Kasumi-1 (cell line): ENCODE measurements at places on chromosomes 3 and 15.

DNA sequence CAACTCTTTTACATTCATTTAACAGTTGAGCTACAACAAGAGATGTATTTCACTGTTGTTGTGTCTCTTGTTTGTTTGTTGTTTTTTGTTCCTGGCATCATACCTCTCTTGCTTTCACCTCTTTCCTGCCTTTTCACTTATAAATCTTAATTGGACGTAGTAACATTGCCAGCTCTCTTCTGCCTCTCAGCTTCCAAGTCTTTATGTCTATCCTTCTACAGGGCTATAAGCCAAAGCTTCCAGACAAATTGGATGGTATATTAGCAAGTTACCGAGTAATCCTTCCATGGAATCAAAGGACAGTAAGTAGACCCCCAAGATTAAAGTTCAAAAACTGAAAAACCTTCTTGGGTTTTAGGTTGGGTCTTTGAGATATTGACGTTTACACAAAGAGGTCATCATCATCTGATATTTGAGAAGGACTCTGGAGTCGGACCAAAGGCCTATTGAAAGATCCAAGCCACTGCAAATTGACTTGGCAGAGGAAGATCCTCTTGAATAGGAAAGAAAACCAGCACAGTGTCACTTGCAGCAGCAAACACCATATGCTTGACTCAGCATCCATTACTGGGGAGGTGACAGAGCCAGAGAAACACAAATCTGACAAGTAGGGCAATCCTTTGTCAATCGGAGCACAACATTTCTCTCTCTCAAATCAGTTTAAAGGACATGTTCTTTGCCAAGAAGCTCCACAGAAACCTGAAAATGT lies 648.5 kb upstream of the NR2F2 start:
- DNase-seq, result no peak

- peak; percentile 44 for DNase-seq
Observed at GRCh38 chr3:113533534-113533892, 1.2 kb downstream of the SIDT1 start.

- no peak for DNase-seq
Observed at GRCh38 chr3:192943393-192943792, 25.7 kb upstream of the MB21D2 start.

- no peak for DNase-seq
Observed at GRCh38 chr15:66748708-66749035, 46.6 kb downstream of the SMAD6 start.

DNA sequence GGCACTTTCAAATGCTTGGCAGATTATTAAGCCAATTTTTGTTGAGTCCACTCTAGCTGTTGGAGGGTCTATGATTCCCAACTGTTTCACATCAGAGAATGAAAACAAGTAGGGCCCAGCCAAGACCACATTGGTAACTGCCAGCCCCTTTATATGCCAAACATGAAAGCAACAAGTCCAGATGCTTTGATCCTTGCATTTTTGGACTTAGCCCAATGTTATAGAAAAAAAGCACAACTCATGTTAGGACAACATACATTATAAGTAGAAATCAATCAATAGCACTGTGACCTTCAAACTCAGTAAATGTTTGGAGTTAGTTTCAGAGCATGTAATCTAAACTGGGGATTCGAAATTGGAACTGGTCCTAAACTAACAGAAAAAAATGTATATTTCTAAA lies 674.7 kb downstream of the MECOM start:
- DNase-seq, result no peak

DNA sequence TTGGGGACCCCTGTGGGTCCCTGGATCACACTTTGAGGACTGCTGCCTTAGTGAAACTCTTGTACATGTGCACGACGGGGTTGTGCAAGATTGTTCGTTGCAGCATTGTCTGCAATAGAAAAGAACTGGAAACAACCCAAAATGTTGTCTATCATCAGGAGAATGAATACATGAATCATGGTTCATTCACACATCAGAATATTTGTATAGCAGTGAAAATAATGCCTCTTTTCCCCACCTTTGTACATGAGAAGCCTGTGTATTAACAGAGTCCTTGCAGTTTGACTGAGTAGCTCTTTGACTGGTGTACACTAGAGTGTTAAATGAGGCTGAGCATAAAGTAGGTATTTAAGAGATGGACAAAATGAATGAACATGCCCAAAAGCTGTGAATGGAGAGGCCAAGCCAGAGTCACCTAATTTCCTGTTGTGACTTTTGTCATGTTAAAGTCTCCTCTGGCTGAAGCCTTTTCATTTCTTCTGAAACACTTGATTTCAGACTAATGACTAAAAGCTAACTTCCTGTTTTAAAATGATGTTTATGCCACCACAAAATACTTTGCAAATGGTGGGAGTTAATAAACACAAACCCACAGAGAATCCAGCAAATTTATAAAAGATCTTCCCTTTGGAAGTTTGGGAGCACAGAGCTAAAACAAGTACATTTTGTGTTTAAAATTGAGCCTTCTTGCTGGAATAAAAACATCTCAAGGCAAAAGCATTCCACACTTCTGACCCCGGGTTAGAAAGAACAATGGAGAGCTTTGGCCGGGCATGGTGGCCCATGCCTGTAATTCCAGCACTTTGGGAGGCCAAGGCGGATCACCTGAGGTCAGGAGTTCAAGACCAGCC lies 20.6 kb upstream of the USP3 start:
- peak; percentile 20 for DNase-seq

- DNase-seq, result no peak
Observed at GRCh38 chr15:60913900-60914299, 315.2 kb downstream of the RORA start.

GRCh38 chr3:60217156-60217911 lies 1033.9 kb downstream of the FHIT start:
- no peak for DNase-seq

DNA sequence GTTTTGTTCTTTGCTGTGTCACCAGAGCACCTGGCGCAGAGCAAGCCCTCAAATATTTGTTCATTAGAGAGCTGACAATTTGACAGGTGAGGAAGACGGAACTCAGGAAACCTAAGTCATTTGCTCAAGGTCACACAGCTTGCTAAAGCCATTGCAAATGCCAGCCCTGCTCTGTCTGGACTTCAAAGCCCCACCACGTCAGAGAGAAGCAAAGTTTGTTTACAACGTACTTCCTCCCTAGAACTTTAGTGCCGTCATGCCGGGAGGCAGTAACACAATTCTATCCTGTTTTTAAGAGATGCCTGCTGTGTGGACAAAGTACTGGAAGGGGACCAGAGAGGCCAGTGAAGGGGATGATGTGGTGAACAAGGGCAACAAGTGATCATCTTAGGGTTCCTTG lies 216.6 kb upstream of the PRICKLE2 start:
- DNase-seq, result no peak

- DNase-seq, result peak; percentile 23
Observed at GRCh38 chr3:10299175-10299574, 6.4 kb upstream of the GHRL start.

DNA sequence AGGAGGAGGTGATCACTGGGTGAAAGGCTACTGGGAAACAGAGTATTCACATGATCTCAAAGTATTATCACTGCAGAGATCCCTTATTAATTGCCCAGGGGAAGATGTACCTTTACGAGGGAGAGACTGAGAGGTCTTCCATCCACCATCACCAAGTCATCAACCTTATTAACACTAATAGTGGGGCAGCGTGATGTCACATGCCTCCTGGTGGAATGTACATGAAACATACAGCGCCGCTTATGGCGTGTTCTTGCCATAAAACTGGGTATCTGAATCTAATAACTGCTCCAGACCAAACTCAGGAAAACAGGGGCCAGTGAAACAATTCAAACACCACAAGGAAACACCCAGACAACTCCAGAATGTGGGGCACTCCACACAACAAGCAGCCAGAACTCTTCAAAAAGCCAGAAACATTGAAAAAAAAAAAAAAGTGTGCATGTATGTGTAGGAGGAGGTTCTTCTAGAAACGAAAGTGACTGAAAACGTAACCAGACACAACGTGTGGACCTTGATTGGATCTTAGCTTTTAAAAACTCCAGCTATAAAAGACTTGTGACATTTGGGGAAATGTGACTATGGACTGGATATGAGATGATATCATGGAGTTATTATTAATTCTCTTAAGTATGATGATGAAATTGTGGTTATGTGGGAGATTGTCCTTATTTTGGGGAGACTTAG lies 4.6 kb downstream of the STIMATE start:
- no peak for DNase-seq

DNA sequence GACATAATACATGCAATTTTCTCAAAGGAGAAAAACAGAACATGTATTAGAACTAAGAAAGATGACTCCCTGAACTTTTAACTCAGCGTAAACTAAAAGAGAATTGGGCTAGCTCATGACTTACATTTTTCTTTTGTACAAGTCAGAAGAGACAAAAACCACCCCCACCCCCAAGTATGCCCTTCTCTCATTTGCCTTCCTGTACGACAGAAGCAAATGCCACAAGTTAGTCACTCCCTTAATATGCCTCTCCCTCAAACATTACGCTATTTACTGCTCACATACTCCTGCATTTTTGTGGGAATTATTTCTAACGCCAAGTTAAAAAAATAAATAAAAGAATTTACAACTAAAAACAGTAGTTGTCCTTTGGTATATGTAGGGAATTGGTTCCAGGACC lies 22.0 kb downstream of the CPEB1 start:
- DNase-seq, result no peak

- no peak for DNase-seq
Observed at GRCh38 chr15:72797338-72797689, 13.8 kb upstream of the ADPGK start.

DNA sequence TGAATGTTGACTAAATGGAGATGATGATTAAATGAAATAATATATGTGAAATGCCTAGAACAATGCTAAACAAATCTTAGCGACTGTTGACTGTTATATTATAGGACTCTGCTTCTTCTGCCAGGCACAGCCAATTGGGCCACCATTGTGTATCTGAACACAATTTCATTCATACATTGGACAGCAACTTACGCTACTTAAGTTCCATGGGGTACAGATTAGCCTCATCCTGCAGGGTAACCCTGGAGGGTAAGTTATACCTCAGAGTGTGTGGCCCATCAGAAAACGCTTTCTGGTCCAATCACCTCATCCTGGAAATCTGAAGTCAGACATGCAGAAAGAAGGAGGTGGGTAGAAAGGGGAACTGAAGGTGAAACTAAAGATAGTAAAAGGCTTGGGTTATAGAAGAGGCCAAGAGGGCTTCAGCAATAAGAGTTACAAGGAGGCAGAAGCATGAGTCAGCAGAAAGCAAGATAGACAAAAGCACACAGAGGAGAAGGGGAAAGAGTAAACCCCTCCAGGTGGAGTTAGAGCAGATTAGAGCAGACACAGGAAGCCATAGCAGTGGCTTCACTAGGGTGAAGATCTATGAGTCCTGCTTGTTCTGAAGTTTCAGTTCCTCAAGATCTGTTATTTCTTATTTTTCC lies 119.3 kb upstream of the SLC24A5 start:
- no peak for DNase-seq

DNA sequence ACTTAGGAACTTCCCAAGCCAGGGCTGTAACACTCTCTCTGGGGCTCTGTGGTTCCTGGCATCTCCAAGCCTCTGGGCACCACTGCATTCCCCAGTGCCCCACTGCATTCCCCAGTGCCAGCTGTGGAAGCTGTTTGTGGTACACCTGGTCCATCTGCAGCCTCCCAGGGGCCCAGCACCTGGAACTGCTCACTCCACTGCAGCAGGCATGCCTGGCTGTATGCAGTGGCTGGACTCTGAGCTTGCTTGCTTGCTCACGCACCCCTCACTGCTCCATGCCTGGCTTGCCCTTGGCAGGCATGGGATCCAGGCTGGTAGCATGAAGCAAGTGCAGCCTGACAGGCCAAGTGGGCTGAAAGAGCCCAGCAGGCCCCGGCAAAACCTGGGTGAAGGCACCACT lies 512.1 kb downstream of the SQOR start:
- no peak for DNase-seq

GRCh38 chr3:55629432-55629831 lies 142.3 kb upstream of the WNT5A start:
- no peak for DNase-seq

DNA sequence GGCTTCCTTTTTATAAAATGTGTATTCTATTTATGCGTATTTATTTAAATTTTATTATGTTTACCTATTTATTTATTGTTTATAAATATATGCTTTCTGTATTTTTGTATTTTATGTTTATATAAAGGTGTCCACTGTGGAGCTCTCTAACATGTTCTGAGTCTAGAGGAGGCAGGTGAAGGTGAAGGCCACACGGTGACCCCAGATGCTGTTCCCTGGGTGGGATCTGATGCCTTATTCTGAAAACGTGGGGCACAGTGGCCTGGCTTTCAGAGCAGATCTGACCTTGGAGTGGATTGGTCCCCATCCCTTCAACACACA lies 104.7 kb upstream of the SLC7A14 start:
- no peak for DNase-seq

DNA sequence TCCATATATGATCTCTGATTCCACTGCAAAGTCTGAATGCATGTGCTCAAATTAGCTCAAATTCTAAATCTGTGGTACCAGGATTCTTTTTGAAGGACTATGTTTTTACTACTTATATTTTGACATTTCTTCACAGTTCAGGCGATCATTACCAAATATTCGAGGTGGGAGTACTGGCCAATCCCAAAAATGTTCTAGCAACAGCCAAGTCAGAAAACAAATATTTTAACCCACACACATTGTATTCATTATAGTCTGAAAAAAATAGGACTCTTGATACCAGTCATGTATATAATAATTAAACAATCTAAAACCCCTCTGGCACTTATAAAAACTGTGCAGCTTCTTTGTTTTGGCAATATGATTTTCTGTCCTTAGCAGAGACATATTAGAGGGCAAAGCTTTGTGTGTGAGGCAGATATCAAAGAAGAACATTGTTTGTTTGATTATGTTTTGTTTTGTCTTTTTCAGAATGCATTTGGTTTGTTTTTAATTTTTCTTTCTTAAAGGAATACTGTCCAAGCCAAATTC lies 37.4 kb downstream of the FGF7 start:
- no peak for DNase-seq

- DNase-seq, result no peak
Observed at GRCh38 chr3:141854599-141854998, 21.8 kb upstream of the ATP1B3 start.

DNA sequence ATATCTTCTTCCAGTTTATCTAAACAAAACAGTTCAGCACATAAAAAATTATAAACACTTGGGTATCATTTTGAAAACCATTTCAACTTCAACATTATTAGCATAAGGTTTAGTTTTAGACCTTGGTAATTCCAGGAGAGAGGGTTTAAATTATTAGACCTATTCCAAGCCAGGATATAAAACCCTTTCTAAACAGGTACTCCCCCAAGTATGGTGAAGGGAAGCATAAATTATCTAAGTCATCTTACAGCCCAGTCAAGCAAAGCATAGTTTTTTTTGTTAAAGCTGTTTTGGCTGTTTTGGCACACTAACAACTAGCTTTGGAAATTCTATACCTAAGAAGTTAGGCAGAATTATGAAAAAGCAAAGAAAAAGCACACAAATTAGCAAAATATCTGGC lies 87.3 kb downstream of the FBN1 start:
- no peak for DNase-seq

GRCh38 chr15:48463366-48463880 lies 132.2 kb downstream of the DUT start:
- DNase-seq, result no peak

GRCh38 chr3:185934767-185935464 lies 2.9 kb downstream of the TRA2B start:
- DNase-seq, result no peak

GRCh38 chr3:143596957-143597642 lies 251.2 kb downstream of the SLC9A9 start:
- DNase-seq, result no peak

GRCh38 chr3:101181801-101182200 lies 138.6 kb downstream of the IMPG2 start:
- DNase-seq, result no peak
